ENCODE measurements at places on chromosomes 4 and X.

- DNase-seq = peak; percentile 2
Measured at GRCh38 chr4:175671491-175671934, 140.6 kb downstream of the GPM6A start.

- DNase-seq = no peak
Measured at GRCh38 chr4:48930654-48931053, 24.1 kb upstream of the OCIAD2 start.

DNA sequence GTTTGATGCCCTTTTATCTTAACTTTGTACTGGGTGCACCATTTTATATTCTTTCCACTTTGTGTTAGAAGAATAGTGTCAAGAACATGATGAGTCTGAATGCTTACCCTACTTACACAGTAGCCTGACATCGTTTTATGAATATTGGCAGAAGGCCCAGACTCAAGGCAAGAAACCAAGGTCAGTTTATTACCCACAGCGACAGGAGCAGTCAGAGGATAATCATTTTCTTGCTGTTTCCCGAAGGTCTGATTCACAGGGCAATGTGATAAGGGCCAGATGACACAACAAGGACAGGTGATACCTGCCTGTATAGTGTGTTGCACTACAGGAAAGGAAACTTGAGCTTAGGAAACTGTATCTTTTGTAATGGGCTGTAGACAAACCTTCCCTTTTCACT lies 417.4 kb downstream of the SPOCK3 start:
- DNase-seq = peak; percentile 53

DNA sequence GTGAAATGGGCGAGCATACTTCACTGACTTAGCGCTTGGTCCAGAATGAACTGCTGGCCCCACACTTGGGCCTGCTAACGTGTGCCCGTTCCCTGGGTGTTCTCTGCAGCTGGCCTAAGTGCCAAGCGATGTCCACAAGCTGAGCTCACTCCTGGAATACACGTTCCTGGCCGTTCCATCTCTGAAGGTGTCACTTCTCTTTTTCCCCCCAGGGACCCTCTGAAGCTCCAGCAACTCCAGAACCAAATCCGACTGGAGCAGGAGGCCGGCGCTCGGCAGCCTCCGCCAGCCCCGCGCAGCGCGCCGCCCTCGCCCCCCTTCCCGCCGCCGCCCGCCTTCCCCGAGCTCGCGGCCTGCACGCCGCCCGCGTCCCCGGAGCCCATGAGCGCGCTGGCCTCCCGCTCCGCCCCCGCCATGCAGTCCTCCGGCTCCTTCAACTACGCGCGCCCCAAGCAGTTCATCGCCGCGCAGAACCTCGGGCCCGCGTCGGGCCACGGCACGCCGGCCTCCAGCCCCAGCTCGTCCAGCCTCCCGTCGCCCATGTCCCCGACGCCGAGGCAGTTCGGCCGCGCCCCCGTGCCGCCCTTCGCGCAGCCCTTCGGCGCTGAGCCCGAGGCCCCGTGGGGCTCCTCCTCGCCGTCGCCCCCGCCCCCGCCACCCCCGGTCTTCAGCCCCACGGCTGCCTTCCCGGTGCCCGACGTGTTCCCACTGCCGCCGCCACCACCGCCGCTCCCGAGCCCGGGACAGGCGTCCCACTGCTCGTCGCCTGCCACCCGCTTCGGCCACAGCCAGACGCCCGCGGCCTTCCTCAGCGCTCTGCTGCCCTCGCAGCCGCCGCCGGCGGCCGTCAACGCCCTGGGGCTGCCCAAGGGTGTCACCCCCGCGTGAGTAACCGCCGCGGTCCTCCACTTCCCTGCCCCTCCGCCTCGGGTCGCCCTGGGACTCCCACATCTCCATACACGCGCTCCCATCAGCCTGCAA lies 132.3 kb downstream of the CBR4 start:
- no peak for DNase-seq

- DNase-seq = peak; percentile 84
Measured at GRCh38 chr4:127708985-127709384, 21.2 kb upstream of the SLC25A31 start.

DNA sequence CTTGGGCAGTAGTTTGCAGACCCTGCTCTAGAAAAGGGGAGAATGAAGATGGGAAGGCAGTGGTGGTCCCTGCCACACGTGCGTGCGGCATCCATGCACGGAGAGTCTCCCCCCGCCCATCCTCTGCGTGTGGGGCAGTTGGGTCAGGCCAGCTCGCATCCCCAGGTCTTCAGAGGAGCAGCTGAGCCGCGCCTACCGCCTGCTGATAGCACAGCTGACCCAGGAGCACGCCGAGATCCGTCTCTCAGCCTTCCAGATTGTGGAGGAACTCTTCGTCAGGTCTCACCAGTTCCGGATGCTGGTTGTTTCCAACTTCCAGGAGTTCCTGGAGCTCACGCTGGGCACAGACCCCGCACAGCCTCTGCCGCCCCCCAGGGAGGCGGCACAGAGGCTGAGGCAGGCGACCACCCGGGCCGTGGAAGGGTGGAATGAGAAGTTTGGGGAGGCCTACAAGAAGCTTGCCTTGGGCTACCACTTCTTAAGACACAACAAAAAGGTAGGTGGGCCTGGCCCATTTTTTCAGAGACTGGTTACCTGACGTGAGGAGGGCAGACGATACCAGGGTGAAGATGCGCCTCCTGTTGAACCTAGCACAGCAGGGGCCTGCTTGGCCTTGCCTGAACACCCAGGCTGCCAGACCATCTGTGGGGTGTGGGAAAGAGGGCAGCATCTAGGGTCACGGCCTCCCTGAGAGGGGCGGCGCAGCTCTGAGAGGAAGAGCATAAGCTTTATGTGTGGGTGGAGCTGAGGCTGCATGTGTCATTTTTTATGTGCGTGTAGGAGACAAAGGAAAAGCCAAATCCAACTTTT lies 2.6 kb downstream of the UVSSA start:
- no peak for DNase-seq

GRCh38 chr4:102454268-102454667 lies 46.9 kb upstream of the NFKB1 start:
- DNase-seq = no peak

DNA sequence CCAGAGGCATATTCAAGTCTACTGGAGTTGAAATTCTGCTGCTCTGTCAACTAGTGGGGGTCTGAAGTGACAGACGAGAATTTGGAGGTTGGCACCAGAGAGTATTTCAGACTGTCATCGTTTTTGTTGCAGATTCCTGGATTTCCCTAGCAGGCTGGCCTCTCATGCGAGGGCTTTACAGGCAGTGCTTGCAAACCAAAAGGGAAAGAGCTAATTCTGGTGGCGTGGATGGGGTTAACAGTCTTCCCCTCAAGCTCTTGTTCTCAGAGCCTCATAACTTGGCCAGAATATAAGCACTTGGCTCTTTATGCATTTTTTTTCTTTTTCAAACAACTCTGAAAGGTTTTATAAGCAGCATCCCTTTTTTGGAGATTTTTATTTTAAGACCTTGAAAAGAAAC lies at the start of gene SPARCL1:
Gene SPARCL1 (minus strand): TSS at position 190 of the 400 bp plus-strand sequence. CDS start 29,802 bp downstream, outside the sequence.
- no peak for DNase-seq

- DNase-seq = peak; percentile 92
Measured at GRCh38 chr4:37693450-37694190, 7.4 kb upstream of the RELL1 start.

GRCh38 chr4:33255507-33255906 lies 2535.3 kb downstream of the PCDH7 start:
- DNase-seq = no peak

GRCh38 chr4:183702492-183702891 lies 43.4 kb downstream of the TRAPPC11 start:
- DNase-seq = no peak

GRCh38 chrX:111917591-111917990 lies 41.6 kb downstream of the TRPC5OS start:
- no peak for DNase-seq

- DNase-seq = no peak
Measured at GRCh38 chr4:45471335-45471734, 652.5 kb downstream of the GABRG1 start.

DNA sequence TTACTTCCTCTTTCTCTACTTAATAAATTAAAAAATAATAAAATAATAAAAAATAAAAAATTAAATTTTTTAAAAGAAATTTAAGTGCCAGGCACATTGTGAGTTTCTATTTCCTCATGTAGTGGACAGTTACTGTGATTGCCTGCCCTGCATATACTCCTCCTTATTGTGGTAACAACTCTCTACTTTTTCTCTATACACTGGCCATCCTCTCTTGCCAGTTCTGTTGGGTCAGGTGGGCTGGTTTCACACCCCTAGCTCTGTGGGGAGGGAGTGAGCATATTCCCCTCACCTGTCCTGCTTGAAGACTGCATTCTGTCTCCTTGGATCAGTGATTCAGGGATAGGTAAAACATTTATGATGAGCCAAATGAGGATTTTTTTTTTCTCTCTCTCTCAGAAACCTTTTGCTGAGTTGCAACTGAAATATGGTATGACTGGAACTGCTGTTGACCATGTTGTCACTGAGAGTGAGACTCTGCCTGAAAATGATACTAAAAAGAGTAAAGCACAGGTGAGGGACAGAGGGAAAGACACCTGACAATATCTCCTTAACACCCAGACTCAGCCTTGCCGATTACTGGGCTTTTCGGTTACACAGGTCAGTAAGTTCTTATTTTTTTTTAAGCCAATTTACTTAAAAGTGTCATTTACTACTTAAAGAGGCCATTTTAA lies 37.2 kb downstream of the CXXC4 start:
- DNase-seq = no peak

DNA sequence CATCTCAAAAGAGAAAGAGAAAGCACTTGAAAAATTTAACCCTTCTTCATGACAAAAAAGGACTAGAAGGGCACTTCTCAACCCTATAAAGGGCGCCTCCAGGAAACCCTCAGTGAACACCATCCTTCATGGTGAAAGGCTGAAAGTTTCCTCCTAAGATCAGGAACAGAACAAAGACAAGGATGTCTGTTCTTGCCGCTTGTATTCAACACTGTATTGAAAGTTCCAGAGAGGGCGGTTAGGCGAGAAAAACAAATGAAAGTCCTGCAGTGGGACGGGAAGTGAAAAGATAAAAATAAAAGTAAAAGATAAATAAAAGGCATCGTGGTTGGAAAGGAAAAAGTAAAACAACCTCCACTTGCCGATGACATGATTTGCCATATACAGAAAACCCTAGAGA lies 50.9 kb downstream of the RNF212 start:
- DNase-seq = no peak
